ENCODE measurements at places on chromosomes 5 and 9.
A peak's percentile ranks its signal among the peaks of the same experiment; 100 is the strongest.

DNA sequence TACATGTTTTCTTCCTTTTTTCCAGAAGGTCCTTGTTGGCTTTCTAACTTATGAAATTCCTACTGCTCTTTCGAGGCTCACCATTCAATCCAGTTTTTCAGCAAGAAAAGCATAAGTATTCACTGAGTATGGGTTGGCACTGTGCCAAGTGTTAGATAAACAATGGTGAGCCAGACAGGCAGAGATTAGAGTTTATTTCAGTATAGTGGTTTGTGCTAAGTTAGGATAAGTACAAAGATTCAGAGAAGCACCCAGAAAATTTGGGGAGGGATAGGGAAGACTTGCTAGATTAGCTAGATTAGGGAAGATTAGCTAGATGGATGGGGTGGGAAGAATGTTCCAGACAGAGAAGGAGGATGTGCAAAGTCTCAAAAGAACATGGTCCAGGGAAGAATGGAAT lies 122.9 kb downstream of the OXCT1 start:
- DNase-seq, result no peak

DNA sequence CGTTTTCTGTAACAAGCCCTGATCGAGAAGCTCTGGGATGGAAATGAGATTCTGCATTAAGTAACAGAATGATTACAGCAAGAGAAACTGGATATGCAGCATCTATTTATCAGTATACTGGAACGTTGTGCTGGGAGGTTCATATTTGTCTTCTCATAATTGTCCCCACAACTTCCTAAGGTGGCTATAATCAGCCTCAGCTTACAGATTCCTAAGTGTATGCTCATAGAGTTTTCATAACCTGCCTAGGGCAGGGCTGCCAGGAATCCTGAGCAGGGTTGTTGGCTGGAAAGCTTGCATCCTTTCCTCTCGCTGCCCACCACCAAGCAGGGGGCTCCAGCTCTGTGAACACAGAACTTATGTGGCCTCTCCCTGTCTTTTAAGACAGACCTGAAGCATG lies 70.2 kb downstream of the FNBP1 start:
- DNase-seq, result no peak

DNA sequence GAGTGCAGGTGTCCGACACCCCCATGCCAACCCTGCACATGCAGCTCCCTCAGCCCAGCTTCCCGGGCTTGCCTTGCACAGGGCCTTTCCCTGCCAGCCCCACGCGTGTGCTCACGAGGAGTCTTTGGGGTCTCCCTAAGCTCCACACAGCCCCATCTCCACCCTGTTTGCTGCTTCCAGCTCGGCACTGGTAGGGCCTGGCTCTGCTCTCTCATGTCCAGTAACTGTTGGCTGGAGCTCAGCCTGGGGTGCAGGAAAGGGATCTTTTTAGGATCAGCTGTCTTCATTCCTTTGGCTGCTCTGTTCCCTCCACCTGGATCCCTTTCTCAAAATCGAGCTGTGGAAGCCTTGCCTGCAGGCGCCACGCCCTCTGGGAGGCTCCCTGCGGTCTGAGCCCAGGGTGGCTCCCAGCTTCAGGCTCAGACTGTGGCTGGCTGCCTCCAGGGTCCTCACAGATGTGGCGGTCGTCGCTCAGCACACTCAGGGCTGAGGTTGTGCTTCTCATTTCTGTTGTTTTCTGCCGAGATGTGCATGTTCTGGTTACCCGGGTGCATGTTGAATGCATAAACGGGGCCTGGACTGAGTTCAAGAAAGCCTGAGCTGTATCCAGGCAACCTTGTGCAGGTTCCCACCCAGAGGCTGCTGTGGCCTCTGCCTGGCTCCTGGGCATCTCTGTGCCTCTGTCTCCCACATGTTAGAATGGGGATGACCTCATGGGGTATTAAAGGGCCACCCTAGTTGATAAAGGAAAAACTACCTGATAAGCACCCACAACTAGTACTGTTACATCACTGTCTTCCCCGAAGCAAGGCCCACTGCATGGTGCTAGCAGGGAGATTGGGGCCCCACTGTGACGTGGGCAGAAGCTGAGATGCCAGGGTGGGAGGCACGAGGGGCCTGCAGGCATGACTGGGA lies 4.3 kb downstream of the CACNA1B start:
- no peak for DNase-seq

DNA sequence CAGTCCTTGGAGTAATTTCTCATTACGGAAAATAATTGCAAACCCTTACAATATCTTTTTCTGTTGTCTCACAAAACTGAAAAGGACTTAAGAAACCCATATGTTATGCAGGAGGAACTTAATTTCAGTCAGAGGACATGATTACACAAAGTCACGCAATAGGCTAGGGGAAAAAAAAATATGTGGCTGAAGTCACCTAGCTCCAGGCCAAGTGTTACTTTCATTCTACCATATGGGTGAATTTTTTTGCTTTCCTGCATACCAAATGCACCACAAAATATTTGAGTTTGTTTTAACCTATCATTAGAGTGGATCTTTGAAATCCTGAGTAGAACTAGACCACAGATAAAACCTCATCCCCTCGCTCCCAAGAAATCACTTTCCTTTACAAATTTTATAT lies 523.5 kb downstream of the CAAP1 start:
- DNase-seq, result no peak

- DNase-seq, result no peak
Observed at GRCh38 chr9:108113596-108113995, 624.0 kb upstream of the KLF4 start.

- no peak for DNase-seq
Observed at GRCh38 chr9:87336914-87337333, 160.7 kb upstream of the DAPK1 start.

DNA sequence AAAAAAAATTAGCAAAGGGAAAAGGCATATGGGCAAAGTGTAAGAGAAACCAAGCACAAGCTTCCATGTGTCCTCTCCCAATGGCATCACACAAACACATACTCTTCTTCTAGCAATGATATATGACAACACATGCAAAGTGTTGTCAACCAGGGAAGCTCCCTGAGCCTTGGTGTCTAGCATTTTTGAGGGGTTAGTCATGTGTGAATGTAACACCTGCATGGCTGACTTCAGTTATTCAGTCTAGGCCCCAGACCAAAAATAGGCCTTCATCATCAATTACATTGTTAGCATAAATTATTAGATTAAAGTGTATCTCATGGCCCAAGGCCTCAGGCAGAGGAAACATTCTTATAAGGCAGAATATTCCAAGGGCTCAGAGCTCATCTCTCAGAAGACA lies 450.0 kb downstream of the TLE1 start:
- no peak for DNase-seq

- DNase-seq, result peak; percentile 57
Observed at GRCh38 chr9:130128251-130128650, 44.0 kb upstream of the NCS1 start.

DNA sequence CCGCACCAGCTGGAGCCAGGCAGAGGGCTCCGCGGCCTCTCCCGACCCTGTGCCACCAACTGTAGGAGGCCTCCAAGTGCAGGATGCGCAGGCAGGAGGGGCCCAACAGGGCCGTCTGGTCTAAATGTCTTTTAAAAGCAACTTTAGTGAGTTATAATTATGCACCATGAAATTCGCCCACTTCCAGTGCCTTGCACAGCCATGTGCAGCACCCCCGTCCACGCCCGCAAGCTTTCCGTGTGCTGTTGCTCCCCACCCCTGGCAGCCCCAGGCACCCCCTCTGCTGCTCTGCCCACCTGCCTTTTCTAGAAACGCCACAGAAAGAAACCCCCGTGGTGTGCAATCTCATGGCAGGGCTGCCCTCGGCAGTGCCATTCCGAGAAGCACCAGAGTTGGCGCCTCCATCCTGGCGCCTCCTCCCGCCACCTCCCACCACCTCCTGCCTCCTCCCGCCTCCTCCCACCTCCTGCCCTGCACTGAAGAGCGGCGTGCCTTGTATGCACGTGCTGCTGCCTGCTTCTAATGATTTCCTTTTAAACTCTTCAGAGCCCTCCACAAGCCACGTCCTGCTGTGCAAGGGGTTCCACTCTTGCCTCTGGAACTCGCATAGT lies 7.5 kb upstream of the SLC6A18 start:
- DNase-seq, result no peak

- DNase-seq, result no peak
Observed at GRCh38 chr9:80501635-80502034, 929.9 kb downstream of the TLE4 start.
